ENCODE measurements at places on chromosomes 11 and 22.

DNA sequence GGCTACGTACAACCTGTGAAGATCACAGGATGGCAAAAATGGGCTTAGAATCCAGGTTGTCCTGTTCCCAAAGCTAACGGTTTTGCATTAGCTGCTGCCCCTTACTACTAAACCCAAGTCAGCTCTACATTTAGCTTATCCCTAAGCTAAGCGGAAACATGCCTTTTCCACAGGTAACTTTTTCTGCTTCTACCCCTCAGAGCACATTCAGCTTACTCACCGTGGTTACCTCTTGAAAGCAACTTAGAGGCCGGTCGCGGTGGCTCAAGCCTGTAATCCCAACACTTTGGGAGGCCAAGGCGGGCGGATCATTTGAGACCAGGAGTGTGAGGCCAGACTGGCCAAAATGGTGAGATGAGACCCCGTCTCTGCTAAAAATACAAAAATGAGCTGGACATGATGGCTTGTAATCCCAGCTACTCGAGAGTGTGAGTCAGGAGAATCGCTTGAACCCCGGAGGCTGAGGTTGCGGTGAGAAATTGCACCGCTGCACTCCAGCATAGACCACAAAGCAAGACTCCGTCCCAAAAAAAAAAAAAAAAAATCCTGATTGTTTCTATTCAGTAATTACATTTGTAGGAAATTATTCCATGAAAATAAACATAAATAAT, 790 bp upstream of the TMEM41B start:
- no peak for DNase-seq

GRCh38 chr11:119300198-119300964, 16.5 kb downstream of the MCAM start:
- DNase-seq, result no peak

DNA sequence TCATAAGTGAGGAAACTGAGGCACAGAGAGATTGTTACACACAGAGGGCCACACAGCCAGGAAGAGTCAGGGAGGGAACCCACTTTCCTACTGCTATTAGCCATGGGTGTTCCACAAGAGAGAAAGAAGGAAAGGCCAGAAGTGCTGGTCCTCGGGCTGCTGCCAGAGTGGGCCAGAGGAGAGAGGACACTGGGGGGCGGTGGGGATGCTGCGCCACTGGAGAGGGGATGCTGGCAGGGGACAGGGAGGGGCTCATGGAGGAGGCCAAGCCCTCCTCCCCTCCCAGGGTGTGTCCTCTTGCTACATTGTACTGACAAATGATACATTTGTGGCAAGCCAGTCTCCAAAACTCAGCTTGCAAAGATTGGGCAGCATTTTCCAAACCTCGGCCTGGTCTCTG, 9.9 kb downstream of the IL10RA start:
- DNase-seq, result no peak

DNA sequence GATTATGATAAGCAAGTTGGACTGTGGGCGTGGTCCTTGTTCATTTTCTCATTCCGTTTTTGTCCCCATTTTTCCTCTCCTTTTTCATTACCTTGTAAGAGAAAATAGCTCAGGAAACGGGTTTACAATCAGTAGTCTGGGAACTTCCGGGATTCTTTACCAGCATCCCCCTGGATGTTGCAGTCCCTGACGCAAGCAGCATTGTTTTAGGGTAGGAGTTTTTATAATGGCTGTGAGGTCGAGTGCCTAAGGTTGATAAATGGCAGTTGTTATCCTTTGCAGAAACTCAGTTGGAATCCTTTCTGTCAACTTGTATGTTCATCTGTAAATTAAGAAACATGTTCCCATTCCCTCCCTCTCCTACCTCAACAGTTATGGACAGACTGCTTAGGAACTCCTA, 68.3 kb downstream of the ARHGEF12 start:
- no peak for DNase-seq

GRCh38 chr11:112361396-112361795, 100.7 kb upstream of the PLET1 start:
- DNase-seq, result no peak

- no peak for DNase-seq
Observed at GRCh38 chr11:60390419-60390818, 5.8 kb upstream of the MS4A14 start.

DNA sequence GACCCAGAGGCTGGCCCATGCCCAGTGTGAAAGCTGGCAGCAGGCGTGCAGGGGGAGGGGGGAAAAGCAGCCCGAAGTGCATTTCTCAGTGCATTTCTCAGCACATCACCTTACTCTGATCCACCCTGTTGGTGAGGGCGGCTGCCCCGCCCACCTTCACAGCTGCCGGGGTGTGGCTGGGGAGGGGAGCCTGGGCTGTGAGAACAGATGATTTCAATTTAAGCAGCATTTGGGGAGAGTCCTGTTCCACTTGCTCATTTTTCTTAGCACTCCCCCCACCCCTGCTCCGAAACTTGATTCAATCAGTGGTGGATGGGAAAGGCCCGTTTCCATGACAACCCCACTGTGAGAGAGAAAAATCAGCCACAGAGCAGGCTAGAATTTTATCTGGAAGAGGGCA, 84.8 kb downstream of the SNX19 start:
- DNase-seq, result peak; percentile 95

DNA sequence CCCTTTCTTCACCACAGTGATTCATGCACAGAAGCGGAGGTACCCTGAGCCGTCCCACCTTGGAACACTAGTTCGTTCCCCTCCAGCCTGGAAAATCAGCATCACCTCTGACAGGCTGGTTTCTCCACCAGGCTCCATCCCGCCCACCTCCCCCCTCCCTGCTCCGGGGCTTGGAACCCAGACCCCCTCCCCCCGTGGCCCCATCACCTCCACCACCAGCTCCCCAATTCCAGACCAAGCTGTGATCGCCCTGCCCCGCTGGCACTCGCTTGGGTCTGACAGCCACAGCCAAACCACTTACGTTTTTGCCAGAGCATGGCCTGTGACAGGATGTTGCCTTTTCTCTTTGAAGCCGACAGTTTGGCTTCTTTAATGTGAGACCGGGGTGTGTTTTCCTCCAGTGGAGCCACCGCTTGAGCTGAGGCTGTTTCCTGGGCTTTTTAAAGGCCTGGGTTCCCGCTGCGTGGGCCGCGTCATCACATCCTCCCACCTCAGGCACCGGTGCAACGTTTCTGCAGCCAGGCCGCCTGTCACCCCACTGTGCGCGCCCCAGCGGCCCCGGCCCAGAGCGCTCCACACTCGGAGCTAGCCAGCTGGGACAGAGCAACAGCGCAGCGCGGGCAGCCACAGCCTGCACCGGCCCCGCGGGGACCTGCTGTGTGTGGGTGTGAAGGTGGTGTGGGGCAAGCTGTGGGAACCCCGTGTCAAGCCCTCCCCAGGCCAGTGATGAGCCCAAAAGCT, at the start of gene POU2AF1:
Gene POU2AF1, minus strand, starts transcription at position 415 of the 741 bp plus-strand sequence. Its CDS starts 98 bp downstream, at position 317.
- no peak for DNase-seq

DNA sequence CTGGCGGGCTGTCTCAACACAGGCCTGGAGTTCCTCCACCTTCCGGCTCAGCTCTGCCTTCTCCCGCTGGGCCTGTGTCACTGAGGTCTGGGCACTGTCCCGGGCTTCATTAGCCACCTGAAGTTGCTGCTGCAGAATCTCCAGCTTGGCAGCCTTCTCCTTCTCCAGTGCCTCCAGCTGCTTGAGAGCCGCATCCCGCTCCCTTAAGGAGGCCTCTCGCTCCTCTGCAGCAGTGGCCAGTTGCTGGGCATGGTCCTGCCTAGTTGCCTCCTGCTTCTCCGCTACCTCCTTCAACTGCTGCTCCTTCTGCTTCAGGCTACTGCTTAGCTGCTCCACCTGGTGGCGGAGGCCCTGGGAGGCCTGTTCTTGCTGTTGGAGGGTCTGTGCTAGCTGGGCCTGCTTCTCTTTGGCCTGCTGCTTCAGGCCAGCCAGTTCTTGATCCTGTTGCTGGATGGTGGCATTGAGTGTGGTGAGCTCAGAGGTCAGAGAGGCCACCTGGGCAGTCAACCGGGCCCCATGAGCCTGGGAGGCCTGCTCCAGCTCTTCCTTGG, 16.9 kb downstream of the IL18BP start:
- no peak for DNase-seq

GRCh38 chr11:112310419-112310818, 49.8 kb upstream of the PLET1 start:
- DNase-seq, result no peak

DNA sequence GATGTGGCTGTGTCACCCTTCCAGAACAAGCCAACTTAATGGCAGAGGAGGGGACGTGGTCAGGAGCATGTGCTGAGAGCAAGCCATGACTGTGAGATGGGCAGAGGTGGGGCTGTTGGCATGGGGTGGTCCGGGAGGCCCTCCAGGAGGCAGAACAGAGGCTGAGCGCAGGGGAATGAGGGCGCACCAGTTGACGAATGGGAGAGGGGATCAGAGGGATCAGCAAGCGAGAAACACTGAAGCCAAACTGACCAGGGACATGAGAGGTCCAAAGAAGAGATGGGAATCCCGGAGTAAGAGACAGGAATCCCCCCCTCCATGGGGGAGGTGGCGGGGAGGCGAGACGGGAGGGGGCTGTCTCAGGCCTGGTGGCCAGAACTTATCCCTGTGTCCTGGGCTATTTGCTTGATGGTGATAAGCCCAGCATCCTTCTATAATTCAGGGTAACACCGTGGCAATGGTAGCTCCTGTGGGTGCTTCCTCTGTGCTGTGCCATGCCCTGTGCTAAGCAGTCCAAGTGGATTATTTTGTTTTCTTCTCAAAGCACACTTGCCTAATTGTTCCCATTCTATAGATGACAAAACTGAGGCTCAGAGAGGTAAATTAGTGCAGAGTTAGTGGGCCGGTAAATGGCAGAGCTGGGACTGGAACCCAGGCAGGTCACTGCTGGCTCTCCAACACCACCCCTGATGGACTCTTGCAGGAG, 83.4 kb upstream of the SHISAL1 start:
- DNase-seq, result no peak

GRCh38 chr11:68120273-68121066, 718 bp downstream of the CHKA start:
- DNase-seq, result no peak

- no peak for DNase-seq
Observed at GRCh38 chr11:78694152-78694551, 119.5 kb upstream of the NARS2 start.

DNA sequence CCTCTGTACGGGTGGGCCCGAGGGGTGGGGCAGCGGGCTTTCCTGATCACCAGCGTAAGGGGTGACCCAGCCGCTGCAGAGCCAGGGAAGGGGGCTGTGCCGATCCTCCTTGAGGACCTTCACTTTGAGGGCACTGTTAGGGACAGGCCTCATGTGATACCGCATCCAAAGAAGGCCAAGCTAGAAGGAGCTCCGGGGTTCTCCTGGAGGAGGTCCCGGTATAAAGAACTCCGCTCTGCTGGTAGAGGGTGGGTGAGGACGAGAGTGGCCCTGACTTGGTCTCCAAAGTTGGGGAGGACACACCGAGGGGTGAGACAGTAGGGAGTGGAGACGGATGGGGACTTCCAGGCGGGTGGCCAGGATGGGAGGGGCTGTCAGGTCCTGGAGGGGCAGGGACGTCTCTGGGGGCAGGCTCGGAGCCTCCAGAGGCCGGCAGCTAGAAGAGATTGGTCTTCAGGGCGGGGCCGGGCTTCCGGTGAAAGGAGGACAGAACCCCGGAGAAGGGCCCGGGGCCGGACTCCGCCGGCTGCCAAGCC, 4.6 kb downstream of the PHOX2A start:
- DNase-seq, result no peak

DNA sequence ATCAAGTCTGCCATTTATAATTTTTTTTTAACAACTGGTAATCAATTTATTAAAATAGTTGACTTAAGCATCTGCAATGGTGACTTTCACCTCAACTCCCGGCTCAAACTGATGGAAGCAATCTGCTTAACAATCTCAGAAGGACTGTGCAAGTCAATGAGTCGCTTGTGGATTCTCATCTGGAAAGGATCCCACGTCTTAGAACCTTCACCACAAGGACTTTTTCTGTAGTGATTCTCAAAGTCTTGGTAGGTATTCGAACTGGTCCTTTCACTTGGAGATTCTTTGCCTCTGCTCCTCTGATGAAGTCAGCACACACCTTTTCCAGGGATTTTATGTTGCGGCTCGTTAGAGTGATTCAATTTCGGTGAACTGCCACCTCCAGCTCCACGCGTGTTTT, 7.3 kb downstream of the RSF1 start:
- no peak for DNase-seq

DNA sequence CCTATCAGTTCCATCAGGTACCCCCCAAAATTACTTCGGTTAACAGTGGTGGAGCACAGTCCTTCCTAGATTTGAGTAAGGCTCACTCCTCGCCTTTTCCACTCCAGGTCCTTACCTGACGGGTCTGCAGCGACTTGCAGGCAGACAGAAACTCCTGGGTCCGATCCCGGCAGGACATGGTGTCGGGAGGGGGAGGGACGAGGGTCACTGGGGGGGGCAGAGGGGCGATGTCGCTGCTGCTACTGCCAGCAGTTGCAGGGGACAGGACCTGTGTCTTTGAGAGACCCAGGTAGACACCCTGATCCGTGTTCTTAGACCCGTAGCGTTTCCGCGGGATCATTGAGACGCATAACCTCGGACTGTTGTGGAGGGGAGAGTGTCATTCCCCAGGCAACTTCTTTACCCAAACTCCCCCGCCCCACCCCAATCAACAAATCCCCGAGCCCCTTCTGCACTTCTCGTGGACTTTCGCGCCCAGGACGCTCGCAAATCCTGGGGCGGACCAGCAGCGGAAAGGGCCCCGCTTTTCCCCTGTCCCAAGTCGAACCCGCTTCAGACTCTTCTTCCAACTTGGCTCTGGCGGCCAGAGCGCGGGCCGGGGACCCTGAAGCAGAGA, 839 bp downstream of the STX5 start:
- no peak for DNase-seq

- DNase-seq, result no peak
Observed at GRCh38 chr22:20738394-20739089, 35.4 kb upstream of the SERPIND1 start.

- no peak for DNase-seq
Observed at GRCh38 chr22:35172442-35172841, 84.9 kb upstream of the HMGXB4 start.

DNA sequence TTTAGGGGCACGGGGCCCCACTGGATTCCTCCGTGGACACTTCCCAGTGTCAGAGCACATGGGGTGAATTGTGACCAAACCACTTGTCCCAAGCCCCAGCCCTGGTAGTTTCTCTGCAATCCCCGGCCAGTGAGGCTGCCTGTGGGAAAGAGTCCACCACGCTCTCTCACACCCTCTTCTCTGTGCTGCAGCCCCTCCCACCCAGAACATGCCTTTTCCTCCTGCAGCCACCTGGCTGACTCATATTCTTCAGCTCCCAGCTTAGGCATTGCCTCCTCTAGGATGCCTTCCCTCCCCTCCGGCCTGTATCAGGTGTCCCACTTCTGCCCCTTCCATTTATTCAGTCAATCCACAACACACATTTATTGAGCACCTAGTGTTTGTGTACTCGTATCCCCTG, 5.4 kb upstream of the RPS6KB2 start:
- no peak for DNase-seq

- no peak for DNase-seq
Observed at GRCh38 chr22:40179526-40179925, 1.8 kb downstream of the TNRC6B start.

- DNase-seq, result no peak
Observed at GRCh38 chr11:73652046-73652730, 5.8 kb downstream of the PLEKHB1 start.

- DNase-seq, result no peak
Observed at GRCh38 chr11:41281131-41281742, 178.2 kb downstream of the LRRC4C start.

Measured in fibroblast of the conjunctiva (primary cell).